NCI-H1048 (cell line): ENCODE measurements at places on chromosomes 6 and 20.

DNA sequence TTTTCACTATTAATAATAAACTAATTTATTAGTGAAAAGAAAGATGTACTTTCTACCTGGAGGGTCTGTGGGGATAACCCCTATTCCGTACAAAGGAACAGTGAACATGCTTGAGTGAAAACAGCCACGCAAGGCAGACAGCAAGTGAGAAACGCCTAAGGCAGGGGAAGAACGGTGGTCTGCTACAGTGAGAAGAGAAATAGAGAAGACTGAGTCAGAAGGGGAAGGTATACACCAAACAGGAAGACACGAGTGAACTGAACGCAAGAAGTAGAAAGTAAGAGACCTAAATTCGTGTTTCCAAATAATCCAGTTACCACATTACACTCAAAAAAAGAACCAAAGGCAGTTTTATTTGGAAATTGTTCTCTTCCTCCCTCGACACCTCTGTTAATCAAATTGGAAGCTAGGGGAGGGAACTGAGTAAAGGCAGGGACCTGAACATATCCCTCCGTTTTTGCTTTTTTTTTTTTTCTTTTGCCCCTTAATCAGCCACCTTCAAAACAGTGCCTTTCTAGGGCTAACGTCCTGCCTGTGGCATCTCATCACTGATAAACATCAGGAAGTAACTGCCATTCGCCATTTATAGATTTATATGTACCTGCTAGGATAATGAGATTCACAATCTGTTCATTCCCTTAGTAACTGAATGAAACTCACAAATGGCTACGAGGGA lies 48.9 kb downstream of the ATXN1 start:
- DNase-seq: no peak

DNA sequence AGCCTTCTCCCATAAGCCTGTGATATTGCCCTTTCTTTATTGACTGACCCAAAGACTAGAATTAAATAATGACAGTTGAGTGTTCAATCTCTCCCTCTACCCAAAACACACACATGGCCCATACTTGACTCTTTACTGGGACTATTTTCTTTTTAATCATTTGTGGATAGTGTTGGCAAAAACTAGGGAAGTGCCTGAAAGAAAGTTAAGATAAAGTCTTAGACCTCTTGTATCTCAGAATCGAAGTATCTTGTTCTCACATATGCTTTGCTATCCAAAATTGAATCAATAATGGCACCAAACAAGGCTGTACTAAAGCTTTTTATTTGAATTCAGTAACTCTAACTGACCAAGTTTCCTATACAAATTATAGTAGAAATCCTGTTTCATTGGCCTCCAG lies 19.0 kb downstream of the TMEM244 start:
- DNase-seq: no peak

GRCh38 chr6:130447374-130447773 lies 81.6 kb downstream of the TMEM200A start:
- DNase-seq: no peak

- no peak for DNase-seq
These were observed 11.2 kb upstream of the ZSCAN12 start for GRCh38 chr6:28410767-28411166.

- no peak for DNase-seq
These were observed 966 bp downstream of the CFAP206 start for GRCh38 chr6:87408721-87409155.

- no peak for DNase-seq
These were observed 48.7 kb upstream of the CLVS2 start for GRCh38 chr6:122947355-122947754.

DNA sequence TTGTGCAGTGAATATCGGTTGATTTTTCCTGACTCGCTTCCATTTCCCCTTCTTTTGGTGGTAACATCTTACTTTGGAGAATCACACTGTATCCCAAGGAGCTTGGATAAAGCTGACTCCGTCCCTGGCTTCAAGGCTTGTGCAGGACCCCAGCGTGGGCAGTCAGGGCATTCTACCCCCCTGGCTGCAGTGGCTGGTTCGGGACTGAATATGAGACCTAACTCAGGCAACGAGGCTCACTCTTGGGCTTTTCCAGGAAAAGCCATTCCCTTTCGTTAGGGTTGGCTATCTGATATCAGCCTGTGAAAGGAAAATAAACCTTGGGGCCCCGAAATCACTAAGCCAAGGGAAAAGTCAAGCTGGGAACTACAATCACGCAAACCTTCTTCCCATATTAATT lies 30.1 kb upstream of the GJA1 start:
- no peak for DNase-seq

- no peak for DNase-seq
These were observed 54.6 kb upstream of the PIM1 start for GRCh38 chr6:37115236-37115895.

DNA sequence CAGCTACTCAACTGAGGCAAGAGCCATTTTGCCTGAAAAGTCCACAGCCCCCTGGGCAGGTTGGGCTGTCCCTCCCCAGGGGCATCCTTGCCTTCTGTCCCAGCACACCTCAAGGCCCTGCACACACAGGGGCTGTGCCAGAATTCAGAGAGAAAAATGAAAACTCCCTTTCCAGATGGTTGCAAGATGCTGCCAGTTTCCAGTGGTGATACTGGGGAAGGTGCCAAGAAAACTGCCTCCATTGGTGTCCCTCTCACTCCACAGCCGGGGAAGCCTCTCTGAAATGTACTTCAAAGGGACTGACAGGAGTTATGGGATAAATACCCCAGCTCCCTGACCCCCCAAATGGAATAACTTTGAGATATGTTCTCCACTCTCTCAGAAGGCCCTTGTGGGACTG lies 154.2 kb upstream of the MAFB start:
- no peak for DNase-seq

DNA sequence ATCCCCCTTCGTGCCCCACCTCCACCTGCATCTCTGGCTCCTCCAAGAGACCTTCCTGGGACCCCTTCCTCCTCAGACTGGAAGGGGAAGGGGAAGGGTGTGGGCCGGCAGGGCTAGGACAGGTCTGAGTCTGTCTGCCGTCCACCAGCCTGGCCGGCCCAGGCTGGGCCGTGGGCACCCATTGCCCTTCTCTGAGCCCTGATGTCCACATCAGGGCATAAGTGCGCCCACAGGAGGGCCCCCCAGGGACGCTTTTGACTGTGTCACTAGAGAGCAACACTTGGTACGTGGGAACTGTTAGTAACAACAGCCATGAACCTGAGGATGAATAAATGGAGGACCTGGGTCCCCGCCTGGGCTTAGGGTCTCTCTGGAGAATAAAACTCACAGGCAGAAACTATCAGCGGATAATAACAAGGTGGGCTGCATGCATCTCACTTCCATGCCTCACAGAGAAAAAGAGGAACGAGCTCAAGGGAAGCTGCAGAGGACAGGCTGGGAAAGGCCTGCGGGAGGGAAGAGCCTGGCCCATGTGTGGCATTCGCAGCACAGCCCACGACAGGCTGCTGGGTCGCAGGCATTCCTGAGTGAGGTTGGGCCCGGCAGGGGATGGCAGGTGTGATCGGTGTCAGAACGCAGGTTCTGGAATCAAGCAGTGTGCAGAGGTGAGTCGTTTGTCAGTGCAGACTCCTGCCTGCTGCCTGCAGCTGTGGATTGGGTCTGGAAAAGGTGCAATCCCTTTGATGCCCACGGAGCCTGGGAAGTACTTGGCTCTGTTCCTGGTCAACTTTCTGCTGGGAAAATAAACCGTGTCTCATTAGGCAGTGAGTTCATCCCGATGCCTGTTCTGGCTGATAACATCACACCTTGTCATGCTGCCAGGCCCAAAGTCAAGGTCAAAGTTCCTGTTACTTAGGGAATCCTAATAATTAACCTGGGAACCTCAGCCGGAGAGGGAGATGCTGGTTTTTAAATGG lies 60.9 kb downstream of the BCAS4 start:
- DNase-seq: no peak

GRCh38 chr20:35953387-35954199 lies 709 bp downstream of the SCAND1 start:
- DNase-seq: no peak

- no peak for DNase-seq
These were observed 166.5 kb upstream of the MYLIP start for GRCh38 chr6:15962449-15962764.

DNA sequence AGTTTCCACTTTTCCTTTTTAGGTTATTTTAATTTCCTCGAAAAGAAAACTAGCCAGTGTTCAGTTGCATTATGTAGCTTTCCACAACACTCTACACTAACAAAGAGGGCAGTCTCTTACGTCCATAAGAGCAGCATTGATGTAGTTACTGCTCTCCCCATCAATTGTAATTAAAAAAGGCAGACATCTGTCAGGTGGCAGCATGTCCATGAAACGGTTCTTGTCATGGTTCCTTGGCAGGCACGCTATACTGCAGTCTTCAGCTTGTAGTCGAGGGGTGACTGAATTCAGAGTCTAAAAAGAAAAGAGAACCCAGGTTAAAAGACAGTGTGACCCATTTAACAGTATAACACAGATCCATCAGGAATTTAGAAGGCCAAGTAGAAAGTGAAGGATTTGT lies 80.1 kb upstream of the THEMIS start:
- DNase-seq: no peak

DNA sequence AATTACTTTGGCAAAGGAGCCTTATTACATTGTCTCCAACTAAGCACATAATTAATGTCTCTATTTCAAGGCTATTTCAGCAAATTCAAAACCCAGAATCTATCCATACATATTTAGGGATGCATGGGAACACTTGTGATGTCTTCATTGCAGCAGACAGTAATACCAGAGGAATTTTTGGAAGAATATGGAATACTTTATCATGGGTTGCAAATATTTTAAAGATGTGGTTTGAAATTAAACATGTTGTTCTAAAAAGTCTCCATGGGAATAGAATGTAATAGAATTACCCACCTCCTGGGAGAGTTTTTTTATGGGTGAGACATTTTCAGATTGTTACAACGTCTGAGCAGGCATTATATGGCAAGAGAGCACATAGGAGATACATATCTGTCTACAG lies 170.8 kb downstream of the KCNQ5 start:
- no peak for DNase-seq

GRCh38 chr20:48601798-48602197 lies 226.0 kb downstream of the PREX1 start:
- no peak for DNase-seq

- no peak for DNase-seq
These were observed 6.7 kb upstream of the PDSS2 start for GRCh38 chr6:107466062-107466461.

- no peak for DNase-seq
These were observed 80.8 kb upstream of the VSTM2L start for GRCh38 chr20:37822141-37822601.

DNA sequence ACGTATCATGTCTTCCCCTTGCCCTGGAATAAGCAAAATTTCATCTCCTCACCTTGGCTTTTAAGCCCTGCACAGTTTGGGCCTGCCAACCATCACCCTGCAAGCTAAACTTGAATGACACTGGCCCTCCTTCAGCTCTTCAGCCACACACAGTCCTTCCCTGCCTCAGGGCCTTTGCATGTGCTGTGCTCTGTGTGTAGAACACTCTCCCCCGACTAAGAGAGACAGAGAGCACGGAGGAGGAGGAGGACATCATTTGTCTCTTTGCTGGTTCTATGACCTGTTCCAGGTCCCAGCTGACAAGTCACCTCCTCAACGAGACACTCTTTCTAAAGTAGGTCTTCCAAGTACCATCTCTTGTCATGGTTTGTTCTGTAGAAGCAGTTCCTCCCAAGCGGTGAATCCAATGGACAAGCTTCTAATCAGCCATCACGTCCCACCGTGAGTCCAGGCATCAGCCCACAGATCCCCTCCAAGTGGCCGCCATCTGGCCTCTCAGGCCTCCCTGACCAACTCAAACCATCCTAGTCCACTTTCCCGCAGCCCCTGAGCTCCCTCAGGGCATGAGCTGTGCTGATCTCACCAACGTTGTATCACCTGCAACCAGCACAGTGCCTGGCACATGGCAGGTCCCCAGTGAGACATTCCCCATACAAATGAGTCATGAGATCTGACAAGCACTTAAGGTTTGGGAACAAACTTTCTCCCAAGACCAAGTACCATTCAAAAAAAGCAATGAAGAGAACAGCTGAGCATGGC lies 30.5 kb downstream of the NFATC2 start:
- no peak for DNase-seq

DNA sequence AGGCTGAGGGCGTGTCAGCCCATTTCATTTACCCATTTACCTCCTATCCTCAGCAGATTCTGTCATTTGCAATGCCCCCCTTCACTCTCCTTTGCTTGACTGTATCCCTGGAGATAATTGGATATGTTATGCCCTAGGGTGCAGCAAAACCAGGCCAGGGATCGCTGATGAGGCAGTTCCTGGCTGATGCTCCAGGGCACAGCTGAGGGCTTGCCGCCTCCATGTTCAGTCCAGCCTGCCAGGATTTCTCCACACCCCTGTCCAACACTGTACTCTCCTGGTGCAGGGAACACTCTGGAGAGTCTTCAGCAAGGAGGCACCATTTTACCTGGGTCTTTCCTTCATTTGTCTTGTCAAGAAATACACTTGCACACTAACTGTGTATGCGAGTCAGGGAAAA lies 532.1 kb upstream of the CHD6 start:
- DNase-seq: no peak
